Dermis blood vessel endothelial cell (primary cell): ENCODE measurements at places on chromosomes 11 and 22.

DNA sequence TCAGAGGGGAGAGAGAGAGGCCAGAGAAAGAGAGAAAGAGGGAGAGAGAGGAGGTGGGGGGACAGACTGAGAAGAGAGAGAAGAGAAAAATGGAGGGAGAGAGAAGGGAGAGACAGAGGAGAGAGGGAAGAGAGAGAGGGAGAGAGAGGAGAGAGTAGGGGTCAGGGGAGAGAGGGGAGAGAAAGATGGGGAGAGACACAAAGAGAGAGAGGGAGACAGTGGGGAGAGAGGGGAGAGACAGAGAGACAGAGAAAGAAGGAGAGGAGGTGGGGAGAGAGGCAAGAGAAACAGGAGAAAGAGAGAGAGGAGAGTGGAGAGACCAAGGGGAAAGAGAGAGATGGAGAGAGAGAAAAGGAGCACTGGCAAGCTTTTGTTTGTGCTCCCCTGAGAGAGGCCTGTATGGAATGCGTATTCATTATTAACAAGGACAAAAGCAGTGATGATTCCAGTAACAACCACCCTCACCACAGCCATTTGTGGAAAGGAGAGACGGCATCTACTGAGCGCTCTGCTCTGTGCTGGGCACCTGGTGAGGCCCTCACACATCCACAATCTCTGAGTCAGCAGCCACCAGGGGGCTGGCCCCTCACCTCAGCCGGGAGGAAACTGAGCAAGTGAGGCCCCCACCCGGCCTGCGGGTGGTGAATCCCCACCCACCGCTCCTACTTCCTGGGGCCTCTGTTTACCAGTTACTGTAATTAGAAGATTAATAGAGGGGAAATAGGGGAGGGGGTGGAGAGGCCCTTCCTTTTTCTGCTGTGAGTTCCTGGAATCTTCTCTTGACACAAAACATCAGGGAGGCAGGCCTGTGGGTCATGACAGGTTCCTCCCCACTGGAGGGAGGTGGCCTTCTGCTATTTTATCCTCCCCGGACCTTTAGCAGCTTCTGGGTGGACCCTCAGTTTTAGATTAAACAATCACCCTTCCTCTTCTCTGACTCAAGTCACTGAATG lies 14.6 kb upstream of the MIAT start:
- no peak for DNase-seq

- DNase-seq, result no peak
These were observed 92.9 kb upstream of the ISX start for GRCh38 chr22:34973016-34973415.

DNA sequence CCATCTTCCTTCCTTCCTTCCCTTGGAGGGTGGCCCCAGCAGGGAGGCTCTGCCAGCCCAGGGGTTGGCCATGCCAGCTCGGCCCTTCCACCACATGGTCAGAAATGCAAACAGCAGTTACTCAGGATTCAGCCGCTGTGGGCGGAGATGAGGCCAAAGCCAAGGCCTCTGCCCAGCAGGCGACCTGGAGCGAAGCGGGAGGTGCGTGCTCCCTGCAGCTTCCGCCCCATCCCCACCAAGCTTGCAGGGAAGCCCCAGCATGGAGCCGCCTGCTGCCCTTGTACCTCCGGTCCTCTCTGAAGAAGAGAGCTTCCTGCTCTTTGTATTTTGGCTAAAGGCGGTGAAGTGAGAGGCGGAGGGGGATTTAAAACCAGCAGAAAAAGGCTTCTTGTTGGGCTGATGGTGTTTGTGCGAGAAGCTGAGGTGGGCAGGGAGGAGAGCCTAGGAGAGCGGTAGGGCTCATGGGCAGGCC lies 50.4 kb downstream of the ANO1 start:
- DNase-seq, result peak; percentile 56

GRCh38 chr11:1748636-1749394 lies 1.6 kb downstream of the IFITM10 start:
- no peak for DNase-seq

DNA sequence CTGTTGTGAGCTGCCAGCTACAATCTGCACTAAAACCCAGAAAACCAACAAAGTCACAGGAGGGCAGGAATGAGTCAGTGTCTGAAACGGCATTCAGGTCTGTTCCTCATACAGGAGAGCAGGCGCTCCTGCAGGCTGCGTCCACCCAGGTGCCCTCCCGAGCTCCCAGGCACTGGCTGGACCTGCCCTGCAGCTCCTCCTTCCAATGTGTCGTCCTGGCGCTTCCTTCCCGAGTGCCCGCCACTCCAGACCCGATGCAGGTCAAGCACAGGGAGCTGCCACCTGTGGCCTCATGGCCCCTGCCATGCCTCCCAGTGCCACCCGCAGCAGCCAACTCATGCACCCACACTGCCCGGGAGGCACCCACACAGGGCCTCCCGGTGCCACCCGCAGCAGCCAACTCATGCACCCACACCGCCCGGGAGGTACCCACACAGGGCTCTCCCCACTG lies 12.0 kb downstream of the BRD1 start:
- DNase-seq, result no peak

GRCh38 chr11:33713856-33714398 lies 13.3 kb upstream of the C11orf91 start:
- no peak for DNase-seq

- no peak for DNase-seq
These were observed 864 bp upstream of the USP28 start for GRCh38 chr11:113876074-113876797.

- DNase-seq, result peak; percentile 91
These were observed 19.4 kb upstream of the TSKU start for GRCh38 chr11:76763573-76764346.

GRCh38 chr11:61418136-61418535 lies 11.6 kb downstream of the CPSF7 start:
- DNase-seq, result no peak

DNA sequence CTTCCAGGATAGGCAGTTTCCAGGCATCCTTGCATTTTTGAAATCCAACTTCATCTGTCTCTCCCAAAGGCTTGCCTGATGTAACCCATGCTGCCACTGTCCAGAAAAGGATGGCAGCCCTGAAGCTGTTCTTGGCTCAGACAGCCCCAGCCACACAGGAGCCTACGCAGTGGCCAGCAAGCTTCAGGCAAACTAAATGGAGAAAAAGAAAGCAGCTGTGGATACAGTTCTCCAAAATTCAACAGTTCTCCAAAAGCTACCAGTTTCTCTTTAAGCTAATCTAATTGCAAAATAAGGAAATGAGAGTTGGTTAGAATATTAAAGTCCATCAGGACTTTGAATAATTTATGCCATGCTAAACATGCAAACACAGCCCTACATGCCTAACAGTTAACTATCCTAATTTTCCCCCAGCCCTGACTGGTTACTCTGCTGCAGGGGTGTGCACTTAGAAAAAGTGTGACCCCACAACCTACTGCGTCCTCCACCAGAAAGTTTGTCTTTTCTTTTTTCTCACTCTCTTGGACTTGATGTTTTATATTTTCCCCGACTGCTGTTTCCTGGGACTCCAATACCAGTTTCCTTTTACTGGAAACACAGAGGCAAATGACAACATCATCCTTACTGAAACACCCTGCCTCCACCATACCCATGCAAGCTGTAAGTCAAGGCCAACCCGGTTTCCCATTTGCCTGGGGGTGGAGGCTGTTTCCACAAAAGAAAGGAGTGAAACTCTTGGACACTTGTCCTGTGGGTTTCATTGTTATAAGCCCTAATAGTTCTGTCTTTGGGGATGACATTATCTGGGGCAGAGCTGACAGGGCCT lies 69.1 kb upstream of the OR5AN1 start:
- no peak for DNase-seq

DNA sequence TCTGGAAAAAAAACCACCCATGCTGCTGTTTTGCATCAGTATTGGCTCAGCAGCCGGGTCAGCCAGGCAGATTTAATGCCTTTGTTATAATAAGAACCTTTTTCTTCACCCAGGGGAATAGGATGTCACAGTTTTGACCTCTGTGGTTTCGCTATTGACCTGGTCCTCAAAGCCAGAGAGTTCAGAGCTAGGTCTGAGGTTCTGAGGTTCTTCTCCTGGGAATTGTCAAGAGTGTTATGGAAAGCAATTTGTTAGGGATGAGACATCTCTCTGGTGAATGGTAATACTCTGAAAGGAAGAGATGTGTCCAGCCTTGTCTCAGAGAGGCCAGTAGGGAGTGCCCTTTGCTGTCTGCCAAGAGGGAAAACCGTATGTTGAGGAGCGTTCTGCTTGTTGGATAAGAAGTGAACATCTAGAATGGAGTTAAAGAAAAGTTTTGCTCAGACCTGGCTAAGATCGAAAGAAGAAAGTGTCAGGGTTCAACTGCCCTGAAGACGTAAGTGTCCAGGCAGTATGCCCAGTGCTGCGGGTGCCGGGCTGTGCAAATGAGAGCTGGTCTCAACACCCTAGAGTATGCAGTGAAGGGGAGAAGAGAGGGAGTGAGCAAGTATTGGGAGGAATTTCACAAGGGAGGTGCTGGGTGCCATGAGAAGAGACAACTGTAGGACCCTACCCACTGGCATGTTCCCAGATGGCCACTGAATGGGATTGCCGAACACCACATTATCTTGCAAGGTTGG lies 150.9 kb upstream of the TTC12 start:
- no peak for DNase-seq

DNA sequence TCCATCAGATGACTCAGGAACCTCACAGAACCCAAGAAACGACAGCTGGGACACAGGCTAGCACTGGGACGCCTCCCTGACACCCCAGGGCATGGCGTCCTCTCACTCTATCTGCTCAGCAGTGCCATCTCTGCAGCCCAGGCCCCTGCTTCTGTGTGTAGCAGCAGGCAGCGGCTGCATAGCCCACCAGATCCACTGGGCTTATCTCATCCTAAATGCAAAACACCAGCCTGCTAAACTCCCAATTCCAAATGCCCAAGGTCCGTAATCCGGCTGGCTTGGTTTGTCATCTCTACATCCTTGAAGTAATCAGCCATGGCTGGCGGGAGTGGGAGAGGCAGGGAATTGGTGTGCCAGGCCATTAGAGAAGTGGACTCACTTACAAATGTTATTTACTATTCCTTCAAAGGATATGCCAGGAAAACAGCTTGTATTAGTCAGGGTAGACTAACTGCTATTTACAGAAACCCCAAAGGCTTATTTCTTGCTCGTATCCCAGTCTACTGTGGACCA lies 30.7 kb downstream of the SPATA19 start:
- no peak for DNase-seq

DNA sequence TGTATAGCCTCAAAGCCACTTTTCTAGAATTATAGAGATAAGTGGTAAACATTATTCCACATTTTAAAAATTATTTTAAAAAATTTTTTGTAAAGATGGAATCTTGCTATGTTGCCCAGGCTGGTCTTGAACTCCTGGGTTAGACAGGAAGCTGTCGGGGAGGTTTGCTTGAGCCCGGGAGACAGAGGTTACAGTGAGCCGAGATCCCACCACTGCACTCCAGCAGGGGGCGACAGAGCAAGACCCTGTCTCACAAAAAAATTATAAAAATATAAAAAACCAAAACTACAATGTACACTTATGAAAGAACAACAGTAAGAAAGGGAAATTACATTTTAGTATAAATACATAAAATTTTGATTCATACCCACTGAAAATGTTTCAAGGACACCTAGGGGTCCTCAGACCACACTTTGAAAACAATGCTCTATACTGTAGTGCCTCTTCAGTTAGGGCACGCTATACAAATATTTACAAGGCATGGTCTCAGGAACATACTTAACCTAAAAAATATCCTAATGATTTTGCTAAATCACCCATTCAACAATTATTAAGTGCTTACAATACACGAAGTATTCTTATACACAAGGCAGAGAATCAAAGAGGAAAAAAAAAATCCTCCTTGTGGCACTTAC lies 111.2 kb downstream of the MRTFA start:
- peak; percentile 75 for DNase-seq
